HCT116 (cell line): ENCODE measurements at places on chromosomes 2 and 18. TPM values are rescaled to one million over a fixed set of nuclear protein-coding genes. Genes with fewer than 3 reads are reported as not detected.

PLGLB2 gene
- total RNA-seq = 0.91 TPM

DNA sequence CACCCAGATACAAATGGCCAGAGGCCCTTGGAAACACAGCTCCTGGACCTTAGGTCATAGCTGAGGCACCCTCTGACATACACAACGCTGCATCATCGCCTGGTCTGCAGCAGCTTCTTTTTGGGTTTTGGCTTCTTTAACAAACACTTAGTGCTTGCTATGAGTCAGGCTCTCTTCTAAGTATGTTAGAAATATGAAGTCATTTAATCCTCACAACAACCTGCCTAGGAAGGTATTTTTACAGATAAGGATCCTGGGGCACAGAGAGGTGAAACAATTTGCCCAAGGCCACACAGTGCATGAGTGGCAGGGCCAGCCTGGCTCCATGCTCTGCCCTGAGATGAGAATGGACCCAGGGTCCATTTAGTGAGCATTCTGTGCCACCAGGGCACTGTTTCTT lies 96.6 kb downstream of the TMEM17 start:
- no peak overlapping the region for H3K27ac ChIP-seq
- H3K4me1 ChIP-seq = peaks cover 25% of the 10 kb centered on the region
- H3K27me3 ChIP-seq = no peaks in the 10 kb centered on the region

DSG1 gene
- total RNA-seq = not detected

GRCh38 chr2:173204316-173204715 lies 128.7 kb downstream of the MAP3K20 start:
- H3K36me3 ChIP-seq = no peaks in the 10 kb centered on the region
- no peaks in the 10 kb centered on the region for H3K27me3 ChIP-seq

ELMOD3 gene
- 9.2 TPM for total RNA-seq

- H3K4me1 ChIP-seq = no peaks in the 10 kb centered on the region
- no peak overlapping the region for H3K27ac ChIP-seq
- no peaks in the 10 kb centered on the region for H3K27me3 ChIP-seq
These were observed 60.8 kb downstream of the PHLPP1 start for GRCh38 chr18:62776024-62776570.

FBXO41 gene
- total RNA-seq = 34.9 TPM

DNA sequence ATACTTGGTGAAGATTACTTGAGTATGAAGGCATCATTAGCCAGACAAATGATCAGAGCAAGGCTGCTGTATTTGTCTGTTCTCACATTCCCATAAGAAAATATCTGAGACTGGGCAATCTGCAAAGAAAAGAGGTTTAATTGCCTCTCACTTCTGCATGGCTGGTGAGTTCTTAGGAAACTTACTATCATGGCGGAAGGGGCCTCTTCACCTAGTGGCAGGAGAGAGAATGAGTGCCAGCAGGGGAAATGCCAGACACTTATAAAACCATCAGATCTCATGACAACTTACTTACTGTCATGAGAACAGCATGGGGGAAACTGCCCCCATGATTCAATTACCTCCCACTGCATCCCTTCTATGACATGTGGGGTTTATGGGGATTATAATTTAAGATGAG lies 452.3 kb downstream of the GALR1 start:
- DNase-seq = no peak
- no peaks in the 10 kb centered on the region for H3K27me3 ChIP-seq
- no peak overlapping the region for H3K4me3 ChIP-seq
- H3K36me3 ChIP-seq = no peaks in the 10 kb centered on the region

GRCh38 chr2:61214171-61214570 lies 52.2 kb downstream of the C2orf74 start:
- H3K27ac ChIP-seq = no peak overlapping the region
- no peaks in the 10 kb centered on the region for H3K4me1 ChIP-seq
- no peak overlapping the region for H3K4me3 ChIP-seq
- DNase-seq = no peak
- H3K36me3 ChIP-seq = peaks cover 5% of the 10 kb centered on the region; the same call in 1 of the 2 replicates

DNA sequence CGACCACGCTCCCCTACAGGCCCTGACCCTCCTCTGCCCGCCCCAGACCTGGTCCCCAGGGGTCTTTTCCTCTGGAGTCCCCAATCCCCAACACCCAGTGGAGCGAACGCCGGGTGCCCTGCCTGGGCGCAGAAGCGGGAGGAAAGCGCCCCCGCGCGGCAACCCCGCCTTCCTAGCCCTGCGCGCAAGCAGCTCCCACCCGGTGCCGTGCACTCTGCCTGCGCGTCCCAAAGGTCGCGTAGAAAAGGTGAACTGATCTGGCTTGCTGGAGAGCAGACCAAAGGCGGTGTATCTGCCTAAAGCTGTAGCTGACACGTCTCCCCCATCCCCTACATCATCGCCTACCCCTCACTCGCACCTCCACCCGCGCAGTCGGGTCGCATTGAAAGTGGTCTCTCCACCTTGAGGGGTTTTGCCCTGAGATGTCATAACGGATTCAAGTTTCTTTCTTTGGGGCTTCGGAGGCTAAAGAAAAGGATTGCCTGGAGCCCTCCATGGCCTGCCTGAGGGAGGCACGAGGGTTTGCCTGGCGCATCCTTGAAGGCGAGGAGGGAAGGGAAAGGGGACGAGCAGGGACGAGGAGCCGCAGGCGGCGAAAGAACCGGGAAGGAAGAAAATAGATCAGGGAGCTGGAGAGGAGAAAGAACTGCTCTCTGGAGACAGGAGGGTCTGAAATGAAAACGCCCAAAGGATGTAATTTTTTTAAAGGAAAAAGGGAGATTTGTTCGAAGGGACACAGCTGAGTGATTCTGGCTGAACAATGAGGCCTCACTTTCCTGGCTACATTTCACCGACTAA lies 5.8 kb downstream of the GAD1 start:
- no peak overlapping the region for H3K27ac ChIP-seq
- H3K27me3 ChIP-seq = no peaks in the 10 kb centered on the region
- no peak overlapping the region for H3K4me3 ChIP-seq
- H3K36me3 ChIP-seq = no peaks in the 10 kb centered on the region
- DNase-seq = no peak

GRCh38 chr2:24337890-24338289 lies 22.4 kb downstream of the ITSN2 start:
- H3K4me1 ChIP-seq = no peaks in the 10 kb centered on the region
- H3K36me3 ChIP-seq = no peaks in the 10 kb centered on the region
- H3K27ac ChIP-seq = no peak overlapping the region
- no peaks in the 10 kb centered on the region for H3K27me3 ChIP-seq
- DNase-seq = no peak

GRCh38 chr2:227164763-227165291 lies 403 bp downstream of the COL4A3 start:
- DNase-seq = no peak
- no peaks in the 10 kb centered on the region for H3K27me3 ChIP-seq
- H3K4me1 ChIP-seq = peaks cover 12% of the 10 kb centered on the region
- H3K27ac ChIP-seq = peak overlapping the region; percentile 64

ABCG5 gene
- not detected for total RNA-seq

DNA sequence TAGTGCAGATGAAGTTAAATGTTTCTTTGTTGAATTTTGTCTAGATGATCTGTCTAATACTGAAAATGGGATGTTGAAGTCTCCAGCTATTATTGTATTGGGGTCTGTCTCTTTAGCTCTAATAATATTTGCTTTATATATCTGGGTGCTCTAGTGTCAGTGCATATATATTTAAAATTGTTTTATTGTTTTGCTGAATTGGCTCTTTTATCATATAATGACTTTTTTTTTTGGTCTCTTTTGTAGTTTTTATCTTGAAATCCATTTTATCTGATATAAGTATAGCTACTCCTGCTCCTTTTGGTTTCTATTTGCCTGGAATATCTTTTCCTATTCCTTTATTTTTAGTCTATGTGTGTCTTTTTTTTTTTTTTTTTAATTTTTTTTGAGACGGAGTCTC lies 79.2 kb downstream of the COMMD1 start:
- no peaks in the 10 kb centered on the region for H3K36me3 ChIP-seq
- H3K4me3 ChIP-seq = no peak overlapping the region
- no peak for DNase-seq
- H3K27ac ChIP-seq = no peak overlapping the region
- peaks cover 11% of the 10 kb centered on the region for H3K4me1 ChIP-seq

KCNIP3 gene
- total RNA-seq = 3.1 TPM

LRRC30 gene
- not detected for total RNA-seq

POTEC gene
- total RNA-seq = not detected

MATN3 gene
- not detected for total RNA-seq

DNA sequence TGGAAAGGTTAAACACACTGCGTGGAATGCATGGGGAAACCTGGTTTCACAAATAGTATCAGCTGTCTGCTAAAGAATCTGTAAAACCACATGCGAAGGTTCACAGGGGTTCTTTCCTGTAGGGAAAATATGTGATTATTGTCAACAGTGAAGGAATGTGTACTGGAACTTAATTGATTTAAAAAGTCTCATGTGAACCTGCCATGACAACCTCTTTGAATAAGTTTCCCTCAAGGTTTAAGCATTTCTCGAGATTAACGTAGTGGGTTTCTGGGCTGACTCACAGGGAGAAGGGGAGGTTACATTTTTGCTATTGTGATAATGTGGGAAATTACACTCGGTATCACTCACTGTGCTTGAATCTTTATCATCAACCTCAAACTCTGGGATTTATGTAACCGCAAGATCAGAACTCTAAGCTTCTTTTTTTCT lies 28.2 kb upstream of the IL1R1 start:
- DNase-seq = no peak
- H3K4me1 ChIP-seq = no peaks in the 10 kb centered on the region
- no peaks in the 10 kb centered on the region for H3K36me3 ChIP-seq
- no peak overlapping the region for H3K4me3 ChIP-seq

GRCh38 chr2:11157731-11158130 lies 2.5 kb downstream of the SLC66A3 start:
- H3K27ac ChIP-seq = no peak overlapping the region
- no peak overlapping the region for H3K4me3 ChIP-seq
- no peak for DNase-seq
- H3K36me3 ChIP-seq = no peaks in the 10 kb centered on the region
- no peaks in the 10 kb centered on the region for H3K27me3 ChIP-seq

- no peak overlapping the region for H3K27ac ChIP-seq
- H3K4me1 ChIP-seq = no peaks in the 10 kb centered on the region
These were observed 61.4 kb upstream of the ACSL3 start for GRCh38 chr2:222799262-222799918.

CRACDL gene
- 1.1 TPM for total RNA-seq
